H1 (cell line): ENCODE measurements at places on chromosomes 16 and 17. TPM values are rescaled to one million over a fixed set of nuclear protein-coding genes. Genes with fewer than 3 reads are reported as not detected.

Gene HS3ST3A1
- polyA plus RNA-seq: 5.7 and 6.5 TPM in 2 replicates

Gene CDH3
- polyA plus RNA-seq: 171 and 251 TPM in 2 replicates

Gene VAT1L
- 29.8 and 46.3 TPM in 2 replicates for polyA plus RNA-seq

Gene SLX4
- 4.4 and 6.1 TPM in 2 replicates for polyA plus RNA-seq

Gene CYGB
- 2.7 and 3.3 TPM in 2 replicates for polyA plus RNA-seq

Gene TP53TG3F
- polyA plus RNA-seq: not detected in 2 replicates
